CD8-positive, alpha-beta memory T cell (primary cell): ENCODE measurements at places on chromosomes 6 and 20.

DNA sequence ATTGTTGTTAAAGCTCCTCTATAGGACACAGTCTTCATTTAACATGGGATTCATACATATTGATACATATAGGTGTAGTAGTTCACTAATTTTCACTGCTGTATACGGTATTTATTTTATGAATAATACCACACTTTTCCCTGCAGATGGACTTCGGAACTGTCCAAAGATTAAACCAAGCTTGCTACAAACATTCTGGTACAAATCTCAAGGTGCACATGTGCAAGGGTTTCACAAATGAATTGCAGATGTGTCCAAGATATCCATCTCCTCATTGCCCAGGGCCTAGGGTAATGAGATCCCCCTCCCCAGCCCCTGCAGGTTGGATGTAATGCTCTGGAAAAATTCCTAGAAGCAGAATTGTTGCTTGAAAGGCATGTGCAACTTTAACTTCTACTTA is 31.4 kb downstream of the DTNBP1 start:
- no peak for DNase-seq

GRCh38 chr6:111980971-111981840 is 72.7 kb upstream of the CCN6 start:
- no peak for DNase-seq

DNA sequence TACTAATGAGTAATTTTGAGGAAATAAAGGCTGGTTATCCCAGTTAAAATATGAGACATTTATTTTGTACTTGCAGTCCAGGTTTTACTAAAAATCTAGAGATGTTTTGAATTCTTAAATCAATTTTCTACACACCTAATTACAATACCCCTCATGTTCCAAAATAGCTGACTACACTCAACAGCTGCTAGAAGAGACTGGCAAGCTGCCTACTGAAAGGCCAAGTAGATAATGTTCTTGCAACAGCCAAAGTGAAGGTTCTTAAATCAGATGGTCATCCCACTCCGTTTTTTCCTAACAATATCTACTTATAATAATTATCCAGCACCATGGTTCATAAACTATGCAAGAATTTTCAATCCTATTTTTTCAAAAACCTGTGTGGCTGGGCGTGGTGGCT is 69.0 kb downstream of the DTNBP1 start:
- no peak for DNase-seq

DNA sequence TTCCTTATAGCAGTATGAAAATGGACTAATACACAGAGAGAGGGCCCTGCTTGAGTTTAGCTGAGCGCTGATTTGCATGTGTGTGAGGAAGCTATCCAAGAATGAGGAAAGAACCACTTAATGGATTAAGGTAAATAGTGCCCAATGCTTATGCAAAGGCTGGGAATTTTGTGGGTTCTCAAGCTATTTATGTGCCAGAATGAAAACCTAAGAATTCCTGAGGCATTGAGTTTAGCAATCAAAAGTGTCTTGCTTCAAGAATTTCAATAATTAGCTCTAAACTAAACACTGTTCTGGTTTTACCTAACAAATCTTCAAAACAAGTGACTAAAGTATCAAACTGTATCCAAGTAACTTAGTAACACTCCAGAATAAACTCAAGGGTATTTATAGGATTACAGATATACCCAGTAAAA is 7.0 kb upstream of the OR14J1 start:
- no peak for DNase-seq

GRCh38 chr6:92047860-92048259 is 1371.5 kb downstream of the EPHA7 start:
- DNase-seq: no peak

GRCh38 chr6:25548451-25548850 is 103.6 kb upstream of the SCGN start:
- no peak for DNase-seq

DNA sequence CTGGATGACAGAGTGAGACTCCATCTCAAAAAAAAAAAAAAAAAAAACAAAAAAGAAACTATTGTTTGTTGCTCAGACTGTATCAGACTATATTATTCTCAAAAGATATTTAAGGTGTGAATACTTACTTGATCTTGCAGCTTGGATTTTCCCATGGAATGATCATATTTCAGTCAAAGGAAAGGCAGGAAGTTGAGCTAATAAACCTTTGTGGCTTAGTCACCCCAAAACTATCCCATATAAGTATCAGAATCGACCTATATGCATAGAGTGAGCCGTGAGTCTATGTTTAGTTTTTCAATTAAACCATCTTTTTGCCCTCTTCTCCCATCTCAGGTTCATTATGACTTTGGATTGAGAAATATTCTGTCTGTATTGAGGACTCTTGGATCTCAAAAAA is 152.6 kb downstream of the DNAH8 start:
- no peak for DNase-seq

- DNase-seq: no peak
Observed at GRCh38 chr20:25351024-25351360, 39.6 kb downstream of the ABHD12 start.

GRCh38 chr6:167974640-167975344 is 22.7 kb upstream of the KIF25 start:
- no peak for DNase-seq

GRCh38 chr6:2047855-2048254 is 197.6 kb downstream of the GMDS start:
- no peak for DNase-seq

- no peak for DNase-seq
Observed at GRCh38 chr20:20206788-20207187, 154.5 kb downstream of the CFAP61 start.

DNA sequence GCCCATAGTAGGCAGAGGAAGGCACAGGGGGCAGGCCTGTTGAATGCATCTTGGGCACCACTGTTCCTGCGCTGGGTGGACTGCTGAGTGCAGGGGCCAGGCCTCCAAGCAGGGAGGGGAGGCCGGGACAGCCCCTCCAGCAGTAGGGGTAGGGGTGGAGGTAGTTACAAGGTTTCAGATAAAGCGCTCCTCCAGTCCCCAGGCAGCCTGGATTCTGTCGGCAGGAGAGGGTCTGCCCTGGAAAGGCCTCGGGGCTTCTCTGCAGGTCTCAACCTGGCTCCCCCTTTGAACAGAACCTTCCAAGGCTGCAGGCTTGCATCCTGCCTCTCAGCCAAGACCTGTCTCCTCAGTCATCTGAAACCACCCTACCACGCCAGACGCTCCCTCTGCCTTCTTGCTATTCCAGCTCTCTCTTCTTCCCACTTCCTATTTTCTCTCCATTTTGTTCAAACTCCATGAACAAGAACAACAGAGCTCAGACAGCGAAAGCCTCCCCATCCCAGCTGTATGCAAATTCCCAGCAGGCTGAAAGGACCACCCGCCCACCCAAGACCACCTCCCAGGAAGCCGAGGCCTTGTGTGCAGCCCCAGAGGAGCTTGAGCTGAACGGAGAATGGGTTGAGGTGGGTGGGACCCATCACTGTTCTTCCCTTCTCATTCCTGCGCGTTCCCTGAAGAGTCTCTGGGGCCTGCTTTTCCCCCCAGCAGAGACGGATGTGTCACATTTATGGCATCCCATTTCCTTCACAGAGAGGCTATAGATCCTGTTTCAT is 1.4 kb downstream of the MLN start:
- no peak for DNase-seq
